ENCODE measurements at places on chromosomes 11 and 22. TPM values are rescaled to one million over a fixed set of nuclear protein-coding genes. Genes with fewer than 3 reads are reported as not detected.

DNA sequence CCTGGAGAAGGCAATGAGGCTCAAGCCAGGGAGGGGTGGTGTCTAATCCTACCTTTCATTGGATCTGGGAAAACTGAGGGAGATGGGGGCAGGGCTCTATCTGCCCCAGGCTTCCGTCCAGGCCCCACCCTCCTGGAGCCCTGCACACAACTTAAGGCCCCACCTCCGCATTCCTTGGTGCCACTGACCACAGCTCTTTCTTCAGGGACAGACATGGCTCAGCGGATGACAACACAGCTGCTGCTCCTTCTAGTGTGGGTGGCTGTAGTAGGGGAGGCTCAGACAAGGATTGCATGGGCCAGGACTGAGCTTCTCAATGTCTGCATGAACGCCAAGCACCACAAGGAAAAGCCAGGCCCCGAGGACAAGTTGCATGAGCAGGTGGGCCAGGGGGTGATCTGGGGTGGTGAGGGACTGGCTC lies at the start of gene FOLR1:
TSS of gene FOLR1 (plus strand) at position 180 of the 421 bp plus-strand sequence. CDS start at position 214, 34 bp downstream.
- DNase-seq = no peak

DNA sequence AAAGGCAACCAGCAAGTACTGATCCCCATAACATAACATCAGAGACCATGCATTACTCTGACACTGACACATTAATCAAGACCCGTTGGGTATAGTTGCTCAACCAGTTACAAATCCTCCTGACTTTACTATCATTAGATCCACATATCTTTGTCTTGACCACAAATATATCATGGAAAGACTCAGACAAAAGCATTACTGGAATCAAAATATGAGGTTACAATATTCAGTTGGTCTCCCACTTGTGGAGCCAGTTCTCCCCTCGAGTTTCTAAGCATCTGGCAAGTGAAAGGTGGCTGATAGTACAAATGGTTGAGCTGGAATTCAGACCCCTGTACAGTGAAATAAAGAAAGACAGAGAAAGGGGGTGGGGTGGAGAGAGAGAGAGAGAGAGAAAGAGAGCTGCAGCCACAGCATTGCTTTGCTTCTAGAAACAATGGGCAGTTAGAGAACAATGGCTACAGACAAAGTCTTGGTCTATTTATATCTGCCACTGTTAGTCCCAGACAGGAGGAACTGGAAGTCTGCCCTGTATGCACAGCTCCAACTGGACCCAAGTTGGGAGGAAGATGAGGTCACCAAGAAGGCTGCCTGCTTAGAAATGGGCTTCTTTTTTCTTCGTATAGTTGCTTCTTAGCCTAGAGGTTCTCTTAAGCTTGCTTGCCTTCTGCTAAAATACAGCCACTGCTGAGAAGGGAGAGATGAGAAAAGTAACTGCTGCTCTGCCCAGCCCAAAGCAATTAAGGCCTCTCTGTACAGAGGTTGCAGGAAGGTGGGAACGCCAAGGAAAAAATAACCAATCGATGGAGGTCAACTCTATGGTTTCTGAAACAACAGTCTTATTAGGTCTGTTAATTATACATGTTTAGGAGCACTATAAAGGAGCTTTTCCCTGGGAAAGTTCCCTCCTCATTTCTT lies 85.5 kb downstream of the ETS1 start:
- peak; percentile 51 for DNase-seq

DNA sequence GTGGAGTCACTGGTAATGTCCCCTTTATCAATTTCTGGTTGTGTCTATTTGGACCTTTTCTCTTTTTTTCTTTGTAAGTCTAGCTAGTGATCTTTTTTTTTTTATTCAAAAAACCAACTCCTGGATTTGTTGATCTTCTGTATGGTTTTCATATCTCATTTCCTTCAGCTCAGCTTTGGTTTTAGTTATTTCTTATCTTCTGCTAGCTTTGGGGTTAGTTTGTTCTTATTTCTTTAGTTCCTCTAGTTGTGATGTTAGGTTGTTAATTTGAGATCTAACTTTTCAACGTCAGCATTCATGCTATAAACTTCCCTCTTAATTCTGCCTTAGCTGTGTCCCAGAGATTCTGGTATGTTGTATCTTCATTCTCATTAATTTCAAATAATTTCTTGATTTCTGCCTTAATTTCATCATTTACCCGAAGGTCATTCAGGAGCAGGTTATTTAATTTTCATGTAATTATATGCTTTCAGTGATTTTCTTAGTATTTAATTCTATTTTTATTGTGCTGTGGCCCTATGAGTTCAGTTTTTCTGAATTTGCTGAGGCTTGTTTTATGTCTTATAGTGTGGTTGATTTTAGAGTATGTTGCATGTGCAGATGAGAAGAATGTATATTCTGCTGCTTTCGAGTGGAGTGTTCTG lies 29.0 kb downstream of the PI4KA start:
- DNase-seq = no peak

Gene OR8G5
- total RNA-seq = not detected

Gene OR5A1
- not detected for total RNA-seq

DNA sequence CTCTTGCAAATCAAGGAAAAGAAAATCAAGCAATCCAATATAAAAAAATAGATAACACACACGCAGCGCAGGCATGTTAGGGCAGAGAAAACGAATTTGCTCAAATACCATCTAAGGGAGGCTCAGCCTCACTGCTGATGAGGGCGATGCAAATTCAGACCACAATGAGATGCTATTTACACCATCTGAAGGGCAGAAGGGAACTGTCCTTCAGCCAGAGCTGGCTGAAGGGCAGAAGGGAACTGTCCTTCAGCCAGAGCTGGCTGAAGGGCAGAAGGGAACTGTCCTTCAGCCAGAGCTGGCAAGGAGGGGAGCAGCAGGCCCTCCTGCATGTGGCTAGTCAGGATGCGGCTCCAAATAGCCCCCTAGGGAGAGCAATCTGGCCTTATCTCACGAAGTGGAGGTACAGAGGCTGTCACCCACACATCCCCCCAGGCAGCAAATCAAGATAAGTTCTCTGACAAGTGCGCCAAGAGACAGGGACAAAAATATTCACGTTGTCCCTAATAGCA lies 7.6 kb upstream of the SLC39A13 start:
- DNase-seq = peak; percentile 55

GRCh38 chr11:129828301-129828836 lies 12.7 kb downstream of the TMEM45B start:
- no peak for DNase-seq

DNA sequence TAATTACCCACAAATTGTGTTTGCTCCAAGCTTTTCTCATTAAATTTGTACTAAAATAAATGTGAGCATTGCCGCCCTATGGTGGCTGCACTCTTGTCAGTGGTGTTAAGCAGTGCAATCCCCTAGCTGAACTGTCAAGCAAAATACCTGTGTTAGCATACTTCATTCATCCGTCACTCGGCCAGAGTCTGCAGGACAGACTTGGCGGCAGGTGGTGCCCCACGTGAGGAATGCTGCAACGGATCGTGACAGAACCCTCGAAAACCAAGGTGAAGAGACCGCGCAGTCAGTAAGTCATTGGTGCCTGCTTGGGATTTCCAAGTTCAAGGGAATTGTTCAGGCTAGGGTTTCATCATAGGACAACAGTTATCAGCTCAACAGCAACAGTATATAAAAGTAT lies 1592.1 kb upstream of the TENM4 start:
- DNase-seq = no peak

- DNase-seq = no peak
Measured at GRCh38 chr11:75868990-75869389, 54.0 kb downstream of the UVRAG start.

DNA sequence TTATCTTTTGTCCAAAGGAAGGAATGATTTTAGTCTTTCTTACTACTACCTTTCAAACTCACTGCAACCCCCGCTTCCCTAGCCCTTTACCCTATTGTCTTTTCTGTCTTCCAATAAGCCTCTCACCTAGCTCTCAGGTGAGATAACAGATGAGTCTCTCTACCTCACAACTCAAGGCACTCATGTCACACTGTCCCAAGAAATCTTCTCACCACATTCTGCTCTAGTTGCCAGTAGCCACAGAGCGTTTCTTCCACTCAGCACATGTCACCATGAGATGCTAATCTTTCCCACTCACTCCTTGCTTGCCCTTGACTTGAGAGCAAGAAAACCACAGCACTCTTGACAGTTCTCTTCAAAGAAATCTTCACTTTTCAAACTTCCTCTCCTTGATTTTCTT lies 32.7 kb upstream of the TMEM41B start:
- DNase-seq = no peak

DNA sequence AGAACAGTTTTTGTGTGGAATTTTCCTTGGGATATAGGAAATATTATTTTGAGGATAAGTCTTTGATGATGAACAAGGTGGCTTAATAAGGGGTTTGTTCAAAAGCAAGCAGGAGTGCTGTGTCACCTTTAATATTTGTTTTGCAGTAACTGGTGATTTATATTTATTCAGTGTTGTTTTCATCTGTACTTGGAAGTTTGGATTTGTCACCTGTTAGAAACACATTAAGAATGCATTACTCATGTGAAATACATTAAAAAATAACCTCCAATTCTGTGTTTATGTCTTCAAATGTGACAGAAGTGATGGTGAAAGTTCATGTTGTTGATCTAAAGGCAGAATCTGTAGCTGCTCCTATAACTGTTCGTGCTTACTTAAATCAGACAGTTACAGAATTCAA lies 70.5 kb downstream of the DKK3 start:
- DNase-seq = no peak

DNA sequence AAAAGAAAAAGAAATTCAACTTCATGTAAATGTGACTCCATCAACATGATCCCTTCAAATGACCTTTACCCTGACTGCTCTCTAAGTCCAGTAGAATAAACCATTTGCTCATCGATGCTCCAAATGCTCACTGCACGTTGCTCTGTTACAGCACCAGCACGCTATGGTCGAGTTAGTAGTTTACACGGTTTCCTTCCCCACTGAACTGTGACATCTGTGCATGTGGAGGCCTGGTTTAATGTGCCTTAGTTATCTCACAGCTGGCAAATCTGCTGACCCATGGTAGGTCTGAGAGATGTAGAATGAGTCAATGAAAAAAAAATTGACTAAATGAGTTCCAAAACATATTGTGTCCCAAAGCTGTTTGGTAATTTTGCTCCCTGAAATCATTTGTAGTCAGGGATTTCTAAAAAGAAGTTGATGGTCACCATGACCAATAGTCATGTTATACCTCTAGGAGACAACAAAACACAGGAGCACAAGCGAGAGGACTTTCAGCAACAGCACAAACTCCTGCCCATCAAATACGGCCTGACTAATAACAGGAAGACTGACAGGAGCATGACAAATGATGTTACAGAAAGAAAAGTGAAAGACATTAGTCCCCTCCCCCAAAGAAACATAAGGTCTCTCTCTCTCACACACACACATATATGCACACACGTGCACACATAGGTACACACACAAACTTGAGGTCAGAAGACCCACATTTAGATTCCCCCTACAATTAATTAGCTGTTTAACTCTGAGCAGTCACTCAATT lies 624.5 kb downstream of the OPCML start:
- no peak for DNase-seq

All from left ventricle myocardium superior (tissue), 1 donor.